ENCODE measurements at places on chromosomes 16 and 17. TPM values are rescaled to one million over a fixed set of nuclear protein-coding genes. Genes with fewer than 3 reads are reported as not detected.

The ERN1 gene
- total RNA-seq = 17.5 TPM

The PRSS22 gene
- not detected for total RNA-seq

The ASGR1 gene
- total RNA-seq = 9.5 TPM

The HAP1 gene
- total RNA-seq = 0.23 TPM

The DRC3 gene
- total RNA-seq = 2.5 TPM

The C17orf107 gene
- 0.68 TPM for total RNA-seq

The BAIAP3 gene
- 1.4 TPM for total RNA-seq

The TOX3 gene
- not detected for total RNA-seq

The GAS2L2 gene
- 0.05 TPM for total RNA-seq

The SP6 gene
- 3.1 TPM for total RNA-seq

The ITGAD gene
- total RNA-seq = not detected

The CDH11 gene
- total RNA-seq = 4.9 TPM

The ST6GALNAC2 gene
- total RNA-seq = 0.51 TPM

The CCDC144A gene
- total RNA-seq = 3.2 TPM

The SDR42E2 gene
- total RNA-seq = not detected

The CHD9NB gene
- 1.9 TPM for total RNA-seq

The SMTNL2 gene
- under 0.01 TPM for total RNA-seq
